ENCODE measurements at places on chromosomes 2 and 18.

DNA sequence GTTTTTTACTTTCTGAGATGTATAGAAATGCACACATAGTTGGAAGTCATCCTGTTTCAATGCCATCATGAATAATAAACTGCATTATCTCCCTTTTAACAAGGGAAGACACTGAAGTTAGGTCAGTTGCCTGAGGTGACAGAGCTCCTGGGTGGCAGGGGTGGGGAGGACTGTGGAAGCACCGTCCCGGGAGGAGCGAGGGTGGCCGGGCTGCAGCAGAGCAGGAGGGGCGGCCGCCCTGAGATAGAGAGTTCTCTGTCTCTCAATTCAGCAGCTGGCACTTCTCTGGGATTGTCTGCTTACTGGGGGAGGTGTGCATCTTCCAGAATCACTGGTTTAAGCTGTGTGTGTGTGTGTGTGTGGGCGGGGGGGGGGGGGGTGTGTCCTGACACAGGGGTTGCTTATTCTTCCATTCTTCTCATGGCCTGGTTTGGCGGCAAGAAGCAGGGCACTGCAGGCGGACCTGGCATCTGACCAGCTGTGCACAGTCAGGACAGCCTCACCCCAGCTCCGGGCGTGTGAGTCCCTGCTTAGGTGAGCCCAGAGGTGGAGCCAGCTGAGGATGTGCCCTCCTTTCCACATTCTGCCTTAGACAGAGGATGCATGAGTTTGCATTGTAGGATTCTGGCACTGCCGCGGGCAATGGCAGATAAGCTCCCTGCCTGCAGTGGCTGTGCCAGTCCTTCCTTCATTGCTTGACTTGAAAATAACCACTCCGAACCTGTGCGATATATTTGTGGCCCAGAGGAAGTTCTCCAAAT lies 40.4 kb downstream of the VWA3B start:
- DNase-seq, result no peak

- no peak for DNase-seq
Observed at GRCh38 chr18:44997174-44997573, 316.5 kb downstream of the SETBP1 start.

GRCh38 chr2:16209799-16210198 lies 269.4 kb downstream of the MYCN start:
- no peak for DNase-seq

DNA sequence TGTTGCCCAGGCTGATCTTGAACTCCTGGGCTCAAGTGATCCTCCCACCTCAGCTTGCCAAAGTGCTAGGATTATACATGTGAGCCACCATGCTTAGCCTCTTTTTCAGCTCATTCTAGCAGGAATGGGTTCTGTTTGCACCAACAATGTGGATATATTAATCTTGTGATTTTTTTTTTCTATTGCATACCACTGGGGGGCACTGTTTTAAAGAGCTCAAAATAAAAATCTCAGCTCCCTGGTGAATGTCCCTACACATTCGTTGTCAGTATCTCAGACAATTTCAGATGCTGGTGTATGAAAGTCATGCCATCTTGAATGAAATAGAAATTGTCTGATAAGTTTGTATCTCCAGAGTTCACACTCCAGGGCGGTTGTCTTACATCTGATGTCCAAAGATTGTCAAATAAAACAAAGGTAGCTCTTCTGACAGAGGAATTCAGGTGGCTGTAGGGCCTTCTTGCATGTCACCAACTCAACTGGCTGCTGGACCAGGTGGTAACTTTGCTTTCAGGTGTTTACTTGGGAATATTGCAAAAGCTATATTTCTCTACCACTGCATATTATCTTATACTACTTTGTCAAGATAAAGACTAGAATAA lies 3.1 kb upstream of the MATN3 start:
- no peak for DNase-seq
